Smooth muscle cell of the pulmonary artery (primary cell): ENCODE measurements at places on chromosomes 1 and 21. TPM values are rescaled to one million over a fixed set of nuclear protein-coding genes. Genes with fewer than 3 reads are reported as not detected.

Gene CRABP2
- 13.8 and 24.8 TPM in 2 replicates for total RNA-seq

Gene SYNJ1
- 10.1 and 13.2 TPM in 2 replicates for total RNA-seq

Gene NBPF6
- 0.07 and 0.10 TPM in 2 replicates for total RNA-seq

Gene FCGR3A
- total RNA-seq: not detected in 2 replicates

Gene ILDR2
- total RNA-seq: 0.13 TPM in 1 of 2 replicates, not detected in the other

Gene CRYAA
- not detected in 2 replicates for total RNA-seq

Gene TRIM46
- 5.2 and 12.0 TPM in 2 replicates for total RNA-seq

Gene SLC9C2
- total RNA-seq: 0.03 TPM in 1 of 2 replicates, not detected in the other

Gene KCNJ15
- 0.53 and 2.4 TPM in 2 replicates for total RNA-seq

Gene RAB3B
- total RNA-seq: 28.3 and 37.1 TPM in 2 replicates

Gene TIE1
- 0.65 and 1.8 TPM in 2 replicates for total RNA-seq

Gene CRYZ
- 37.3 and 46.7 TPM in 2 replicates for total RNA-seq

Gene SARS1
- 213 and 222 TPM in 2 replicates for total RNA-seq
